ENCODE measurements at places on chromosomes 6 and 20.

GRCh38 chr6:15551798-15552197 lies 111.0 kb downstream of the DTNBP1 start:
- DNase-seq: no peak

DNA sequence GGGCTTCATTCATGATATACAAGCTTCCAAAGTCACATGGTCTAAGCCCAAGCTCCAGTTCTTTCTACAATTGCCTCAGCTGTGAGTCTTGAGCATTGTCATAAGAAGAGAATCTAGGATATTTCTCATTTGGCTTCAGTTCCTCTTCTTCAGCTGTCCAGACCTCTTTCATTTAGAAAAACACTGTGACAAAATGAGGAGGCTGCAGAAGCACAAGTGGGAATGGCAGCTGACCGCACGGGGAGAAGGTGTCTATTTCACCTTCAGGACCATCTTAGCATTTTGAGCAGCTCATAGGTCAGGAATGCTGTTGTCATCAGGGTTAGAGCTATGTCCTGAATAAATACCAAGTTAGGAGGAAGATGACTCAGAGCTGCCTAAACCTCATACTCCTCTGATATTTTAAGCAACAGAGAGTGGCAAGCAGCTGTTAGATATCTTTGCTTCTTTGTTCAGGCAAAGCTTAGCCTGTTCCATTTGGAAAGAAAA lies 390.1 kb upstream of the CITED2 start:
- DNase-seq: no peak

DNA sequence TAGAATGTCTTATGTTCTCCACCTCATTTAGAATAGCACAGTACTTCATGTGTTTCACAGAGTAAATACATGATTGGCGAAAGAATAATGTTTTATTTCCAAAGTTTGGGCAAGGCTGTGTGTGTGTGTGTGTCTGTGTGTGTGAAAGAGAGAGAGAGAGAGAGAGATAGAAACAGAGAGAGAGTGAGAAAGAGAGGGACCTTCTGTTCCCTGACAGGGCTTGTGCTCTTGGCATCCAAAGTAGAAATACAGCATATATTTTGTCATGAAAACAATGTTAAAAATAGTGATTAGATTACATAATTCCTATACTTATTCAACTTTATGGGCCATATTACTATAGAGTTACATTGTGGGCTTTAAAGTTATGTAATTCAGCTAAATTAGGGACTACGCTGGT lies 201.2 kb downstream of the KIF6 start:
- no peak for DNase-seq

DNA sequence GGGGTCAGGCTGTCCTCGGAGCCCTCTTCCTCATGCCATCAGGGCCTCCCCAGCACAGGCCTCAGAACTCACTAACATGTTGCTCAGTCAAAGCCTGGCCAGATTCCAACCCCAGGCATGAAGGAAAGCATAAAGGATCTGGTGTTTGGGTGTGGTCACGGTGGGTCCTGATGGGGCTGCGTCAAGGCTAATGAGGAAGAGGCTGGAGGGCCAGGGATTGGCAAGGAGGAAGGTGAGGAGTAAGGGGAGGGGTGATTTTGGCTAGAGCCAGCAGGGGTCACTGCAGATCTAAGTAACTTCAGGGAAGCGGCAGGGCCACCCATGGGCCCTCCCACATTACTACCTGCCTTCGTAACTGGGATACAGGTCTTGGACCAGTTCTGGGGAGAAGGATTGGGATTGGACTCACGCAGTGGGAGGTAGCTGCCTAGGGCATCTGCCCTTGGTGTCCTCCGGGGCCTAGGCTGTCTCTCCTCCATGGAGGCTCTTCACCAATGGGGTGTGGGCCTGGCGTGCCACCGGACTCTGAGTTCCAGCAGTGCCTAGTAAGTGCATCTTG lies 36.2 kb upstream of the MRPS18A start:
- peak; percentile 55 for DNase-seq

GRCh38 chr6:108236791-108237190 lies 24.0 kb downstream of the SNX3 start:
- DNase-seq: no peak
